ENCODE measurements at places on chromosomes 12 and 14.

- DNase-seq, result no peak
These were observed 415.7 kb upstream of the ATP2B1 start for GRCh38 chr12:90124289-90124688.

GRCh38 chr12:130303781-130304180 is 33.9 kb upstream of the PIWIL1 start:
- DNase-seq, result no peak

DNA sequence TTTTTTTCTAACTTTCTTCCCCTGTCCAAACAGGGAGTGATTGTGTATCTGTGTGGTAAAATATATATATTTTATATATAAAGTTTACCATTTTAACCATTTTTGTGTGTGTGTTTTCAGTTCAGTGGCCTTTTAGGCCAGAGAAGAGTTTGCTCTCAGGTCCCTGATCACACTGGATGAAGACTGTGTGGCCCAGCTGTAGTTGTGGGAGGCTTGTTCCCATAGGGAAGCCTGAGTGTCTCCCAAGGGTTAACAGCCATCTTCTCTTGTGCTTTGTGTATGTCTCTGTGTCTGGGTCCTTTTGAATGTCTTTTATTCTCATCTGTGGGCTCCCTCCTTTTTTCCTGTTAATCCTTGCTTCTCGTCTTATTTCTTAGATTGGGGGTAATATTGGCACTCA is 23.4 kb downstream of the CGRRF1 start:
- DNase-seq, result no peak

DNA sequence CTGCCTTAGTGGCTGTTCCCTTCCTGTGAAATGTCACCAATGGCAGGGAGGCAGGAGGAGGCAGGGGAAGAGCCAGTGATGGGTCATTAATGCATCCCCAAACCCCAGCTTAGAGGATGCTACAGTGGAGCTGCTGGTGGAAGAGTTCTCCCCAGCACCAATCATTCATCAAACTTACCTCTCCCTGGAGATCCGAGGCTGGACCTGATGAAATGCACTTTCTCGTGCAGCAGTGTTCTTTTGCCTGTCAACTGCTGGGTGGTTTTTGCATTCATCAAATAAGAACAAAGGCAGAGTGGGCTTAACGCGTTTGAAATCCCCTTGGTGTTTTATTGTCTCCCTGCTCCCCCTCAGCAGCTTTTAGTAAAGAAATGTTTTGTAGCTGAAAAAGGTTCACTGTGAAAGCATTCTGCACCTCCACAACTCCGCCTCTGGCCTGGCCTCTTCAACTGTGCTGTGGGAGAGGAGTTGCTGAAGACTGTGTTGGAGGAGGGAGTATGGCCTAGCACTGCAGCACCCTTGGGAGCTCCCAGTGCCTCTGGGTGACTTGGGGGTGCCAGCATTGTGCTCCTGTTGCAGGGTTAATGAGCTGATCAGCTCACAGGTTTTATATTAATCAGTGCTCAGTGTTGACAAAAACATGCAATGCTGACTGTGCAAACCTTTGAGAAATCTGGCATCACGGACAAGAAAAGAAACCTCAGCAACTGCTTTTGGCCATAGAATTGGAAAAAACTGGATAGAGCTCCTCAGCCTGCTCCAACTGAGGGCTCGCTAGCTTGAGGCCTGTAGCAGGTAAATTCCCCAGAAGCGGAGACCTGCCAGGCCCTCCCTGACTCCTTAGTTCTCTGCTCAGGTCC is 14.4 kb downstream of the TSPAN9 start:
- DNase-seq, result no peak

- DNase-seq, result no peak
These were observed 128.2 kb downstream of the BCL11B start for GRCh38 chr14:99143793-99144192.

DNA sequence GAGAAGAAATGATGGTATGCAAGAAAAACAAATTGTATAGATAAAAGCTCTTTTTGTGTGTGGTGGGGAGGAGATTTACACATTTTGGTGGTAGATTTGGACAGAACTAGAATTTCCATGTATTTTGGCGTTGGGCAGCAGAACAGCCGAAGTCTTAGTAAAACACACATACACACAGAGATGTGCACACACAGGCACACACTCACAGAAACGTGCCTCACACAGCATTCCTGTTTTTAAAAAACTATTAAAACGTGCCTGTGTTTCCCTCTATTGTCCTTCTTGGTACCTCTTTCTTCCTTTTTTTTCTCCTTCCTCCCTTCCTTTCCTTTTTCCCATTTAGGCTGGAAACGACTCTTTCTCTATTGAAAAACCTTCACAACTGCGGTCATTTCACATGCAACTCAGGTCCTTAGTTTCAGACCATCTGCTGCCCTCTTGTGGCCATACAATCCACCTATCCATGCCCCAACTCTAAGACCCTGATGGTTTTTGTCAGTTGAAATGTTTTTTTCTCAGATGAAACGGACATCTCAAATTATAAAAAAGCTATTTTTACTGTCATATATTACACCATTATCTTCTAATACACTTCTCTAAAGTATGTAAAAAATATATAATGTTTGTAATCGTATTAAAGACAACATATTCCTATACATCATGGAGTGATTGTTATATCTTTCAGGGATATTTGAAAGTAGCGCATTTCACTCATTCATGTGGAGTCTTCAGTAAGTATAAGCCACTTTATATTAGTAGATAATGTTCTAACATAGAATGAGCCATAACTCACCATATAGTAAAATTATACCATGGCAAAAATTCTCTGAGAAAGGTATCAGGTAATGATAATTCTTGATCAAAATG is 386.7 kb upstream of the NOVA1 start:
- no peak for DNase-seq

DNA sequence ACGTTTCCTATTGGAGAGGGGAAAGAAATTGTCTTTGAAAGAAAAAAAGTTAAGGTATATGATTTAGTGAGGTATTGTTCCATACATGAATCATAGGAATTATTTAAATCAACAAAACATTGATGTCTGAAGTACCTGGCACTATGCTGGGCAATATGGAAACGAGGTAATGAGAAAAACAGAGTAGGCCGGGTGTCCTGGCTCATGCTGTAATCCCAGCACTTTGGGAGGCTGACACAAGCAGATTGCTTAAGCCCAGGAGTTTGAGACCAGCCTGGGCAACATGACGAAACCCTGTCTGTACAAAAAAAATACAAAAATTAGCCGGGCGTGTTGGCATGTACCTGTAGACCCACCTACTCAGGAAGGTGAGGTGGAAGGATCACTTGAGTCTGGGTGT is 45.9 kb downstream of the AEBP2 start:
- DNase-seq, result no peak

DNA sequence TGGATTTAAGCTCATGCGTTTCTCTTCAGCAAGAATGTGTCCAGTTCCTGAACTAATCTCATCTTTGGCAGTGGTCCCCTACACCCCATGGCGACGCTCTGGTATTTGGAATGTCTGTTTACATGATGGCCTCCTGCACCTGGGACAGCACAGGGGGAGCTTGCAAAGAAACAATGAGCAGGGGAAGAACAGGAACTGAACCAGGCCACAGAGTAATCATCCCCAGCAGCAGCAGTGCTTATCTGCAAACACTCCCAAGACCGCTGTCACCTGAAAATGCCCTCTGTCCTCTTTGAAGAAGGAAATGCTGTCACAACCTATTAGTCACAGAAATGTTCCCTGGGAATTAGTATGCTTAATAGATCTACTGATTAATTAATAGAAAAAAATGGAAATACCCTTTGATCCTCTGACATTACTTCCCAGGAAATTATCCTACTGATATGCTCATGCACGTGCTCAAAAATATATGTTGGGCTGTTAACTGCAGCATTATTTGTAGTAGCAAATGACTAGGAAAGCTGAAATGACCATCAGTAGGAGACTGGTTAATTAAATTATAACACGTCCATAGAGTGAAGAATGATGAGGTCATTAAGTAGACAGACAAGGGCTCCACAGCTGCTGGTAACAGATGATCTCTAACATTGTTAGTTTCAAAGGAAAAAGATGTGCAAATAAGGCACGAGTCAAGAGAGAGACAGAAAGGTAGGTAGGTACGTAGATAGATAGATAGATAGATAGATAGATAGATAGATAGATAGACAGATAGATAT is 279.3 kb upstream of the FLRT2 start:
- no peak for DNase-seq

DNA sequence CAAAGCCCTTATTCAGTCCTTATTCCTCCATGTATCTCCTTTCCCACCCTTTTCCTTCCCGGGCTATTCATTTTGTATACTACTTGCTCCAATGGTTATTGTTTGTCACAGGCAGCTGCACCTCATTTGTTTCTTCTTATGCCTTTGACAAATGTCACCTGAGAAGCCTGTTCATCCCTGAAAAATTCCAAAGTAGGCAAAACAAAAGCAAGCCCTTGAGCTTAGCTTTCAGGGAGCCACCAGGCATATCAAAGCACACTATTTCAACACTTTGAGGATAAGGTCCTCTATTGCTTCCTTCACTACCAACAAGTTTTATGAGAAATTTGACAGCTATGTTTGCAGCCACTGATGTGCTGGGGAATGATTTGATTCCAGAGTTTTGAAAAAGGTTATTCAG is 738.7 kb upstream of the LMO3 start:
- DNase-seq, result no peak

DNA sequence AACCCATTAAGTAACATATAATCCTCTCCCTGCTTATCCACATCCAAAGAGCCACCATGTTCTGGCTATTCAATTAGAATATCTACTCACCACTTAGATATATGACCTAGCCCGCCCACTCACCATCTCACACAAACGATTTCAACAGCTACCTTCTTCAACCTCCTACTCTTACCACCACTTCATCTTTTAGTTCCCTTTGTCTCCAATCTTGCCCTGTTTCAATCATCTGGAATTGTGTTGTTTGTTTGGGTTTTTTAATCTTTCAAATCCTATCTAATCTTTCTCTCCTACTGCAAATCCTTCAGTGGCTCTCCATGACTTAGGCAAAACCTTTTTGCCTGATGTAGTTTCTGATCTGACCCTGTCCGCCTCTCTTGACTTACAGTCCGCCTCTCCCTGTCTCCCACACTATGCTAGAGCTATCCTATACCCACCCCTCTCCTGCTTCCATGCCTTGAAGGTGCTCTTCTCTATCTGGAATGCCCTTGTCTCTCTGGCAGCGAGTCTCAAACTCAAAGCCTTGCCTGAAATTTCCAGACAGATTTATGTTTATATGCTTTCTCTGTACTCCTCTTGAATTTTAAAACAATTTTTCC is 161.0 kb upstream of the CRY1 start:
- no peak for DNase-seq

- no peak for DNase-seq
These were observed 77.7 kb downstream of the PLXNC1 start for GRCh38 chr12:94225947-94226630.

DNA sequence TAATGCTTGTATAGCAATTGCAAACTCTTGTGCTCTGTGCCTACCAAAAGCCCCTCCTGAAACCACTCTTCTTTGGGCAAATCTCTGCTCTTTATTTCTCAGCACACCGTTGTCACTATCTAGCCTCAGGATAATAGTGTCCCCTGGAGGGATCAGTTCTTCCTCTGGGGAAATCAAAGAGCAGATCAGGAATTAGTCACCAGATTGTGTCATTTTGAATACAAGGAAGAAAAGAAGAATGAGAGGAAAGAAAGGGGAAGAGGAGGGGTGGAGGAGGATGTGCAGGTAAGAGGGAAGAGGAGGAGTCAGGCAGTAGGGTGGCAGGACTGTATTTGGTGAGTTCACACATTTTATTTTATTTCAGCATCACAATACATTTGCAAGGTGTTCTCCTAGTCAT is 256.4 kb downstream of the GRIN2B start:
- no peak for DNase-seq

- no peak for DNase-seq
These were observed 226.3 kb upstream of the NOS1 start for GRCh38 chr12:117587631-117588287.

DNA sequence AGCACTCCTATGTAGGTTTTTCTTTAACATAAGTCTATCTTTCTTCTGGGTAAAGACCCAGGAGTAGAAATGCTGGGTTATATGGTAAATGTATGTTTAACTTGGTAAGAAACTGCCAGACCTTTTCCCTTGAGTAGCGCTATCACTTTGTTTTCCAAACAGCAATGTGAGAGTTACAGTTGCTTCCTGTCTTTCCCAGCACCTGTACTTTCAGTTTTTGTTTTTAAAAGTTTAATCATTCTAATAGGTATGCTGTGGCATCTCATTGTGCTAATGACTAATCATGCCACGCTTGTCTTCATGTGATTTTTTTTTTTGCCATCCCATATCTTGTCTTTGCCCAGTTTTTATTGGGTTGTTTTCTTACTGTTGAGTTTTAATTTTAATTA is 28.1 kb downstream of the GIT2 start:
- no peak for DNase-seq

DNA sequence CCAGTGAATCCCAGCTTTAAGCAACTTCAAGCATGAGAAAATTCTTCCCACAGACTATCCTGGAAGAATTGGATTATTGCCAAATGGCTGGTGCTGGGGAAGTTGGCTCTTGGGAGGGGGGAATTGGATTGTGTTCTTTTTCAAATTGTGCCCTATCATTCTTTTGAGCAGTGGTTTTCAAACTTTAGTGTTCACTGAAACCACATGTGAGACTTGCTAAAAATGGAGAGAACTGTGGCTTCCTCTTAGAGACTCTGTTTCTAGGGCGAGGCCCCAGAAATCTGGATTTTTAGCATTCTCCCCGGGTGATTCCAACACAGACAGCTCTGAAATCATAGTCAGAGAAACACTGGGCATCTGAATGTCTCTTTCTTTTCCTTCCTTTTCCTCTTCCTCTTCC is 14.3 kb upstream of the OTUB2 start:
- no peak for DNase-seq

All from effector CD8-positive, alpha-beta T cell (primary cell).